ENCODE measurements at places on chromosomes 3 and 15. TPM values are rescaled to one million over a fixed set of nuclear protein-coding genes. Genes with fewer than 3 reads are reported as not detected.

DNA sequence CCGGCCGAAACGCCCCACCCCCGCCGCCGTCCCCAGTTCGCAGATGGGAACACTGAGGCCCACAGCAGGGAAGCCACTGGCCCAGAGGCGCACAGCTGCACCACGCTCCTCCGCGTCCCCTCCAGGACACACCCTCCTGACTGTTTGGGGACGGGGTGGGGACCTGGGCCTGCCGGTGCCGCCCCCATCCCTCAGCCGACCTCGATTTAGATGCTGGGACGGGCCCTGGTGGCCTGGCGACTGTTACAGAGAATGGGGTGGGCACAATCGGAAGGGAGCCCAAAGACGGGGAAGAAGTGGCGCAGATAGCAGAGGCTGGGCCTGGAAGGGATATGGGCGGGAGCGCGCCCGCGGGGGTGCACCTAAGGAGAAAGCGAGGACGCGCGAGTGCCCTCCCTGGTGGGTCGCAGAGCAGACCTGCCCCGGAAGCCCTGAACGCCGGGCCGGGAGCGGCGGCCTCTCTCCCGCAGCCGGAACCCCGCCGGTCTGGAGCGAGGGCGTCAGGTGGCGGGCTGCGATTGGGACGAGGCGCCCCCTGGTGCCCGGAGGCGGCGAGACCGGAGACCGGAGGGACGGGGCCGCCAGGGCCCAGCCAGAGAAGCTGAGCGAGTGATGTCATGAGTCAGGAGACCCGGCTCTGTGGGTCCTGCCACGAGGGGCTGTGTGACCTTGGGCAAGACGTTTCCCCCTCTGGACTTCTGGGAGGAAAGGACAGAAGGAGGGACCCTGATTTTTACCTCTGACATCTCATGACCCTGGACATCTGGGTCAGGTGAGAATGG, 78.4 kb downstream of the IQSEC1 start:
- H3K27me3 ChIP-seq, result no peaks in the 10 kb centered on the region
- peaks cover 85% of the 10 kb centered on the region for H3K4me1 ChIP-seq
- peak overlapping the region; percentile 89 for H3K4me3 ChIP-seq

DNA sequence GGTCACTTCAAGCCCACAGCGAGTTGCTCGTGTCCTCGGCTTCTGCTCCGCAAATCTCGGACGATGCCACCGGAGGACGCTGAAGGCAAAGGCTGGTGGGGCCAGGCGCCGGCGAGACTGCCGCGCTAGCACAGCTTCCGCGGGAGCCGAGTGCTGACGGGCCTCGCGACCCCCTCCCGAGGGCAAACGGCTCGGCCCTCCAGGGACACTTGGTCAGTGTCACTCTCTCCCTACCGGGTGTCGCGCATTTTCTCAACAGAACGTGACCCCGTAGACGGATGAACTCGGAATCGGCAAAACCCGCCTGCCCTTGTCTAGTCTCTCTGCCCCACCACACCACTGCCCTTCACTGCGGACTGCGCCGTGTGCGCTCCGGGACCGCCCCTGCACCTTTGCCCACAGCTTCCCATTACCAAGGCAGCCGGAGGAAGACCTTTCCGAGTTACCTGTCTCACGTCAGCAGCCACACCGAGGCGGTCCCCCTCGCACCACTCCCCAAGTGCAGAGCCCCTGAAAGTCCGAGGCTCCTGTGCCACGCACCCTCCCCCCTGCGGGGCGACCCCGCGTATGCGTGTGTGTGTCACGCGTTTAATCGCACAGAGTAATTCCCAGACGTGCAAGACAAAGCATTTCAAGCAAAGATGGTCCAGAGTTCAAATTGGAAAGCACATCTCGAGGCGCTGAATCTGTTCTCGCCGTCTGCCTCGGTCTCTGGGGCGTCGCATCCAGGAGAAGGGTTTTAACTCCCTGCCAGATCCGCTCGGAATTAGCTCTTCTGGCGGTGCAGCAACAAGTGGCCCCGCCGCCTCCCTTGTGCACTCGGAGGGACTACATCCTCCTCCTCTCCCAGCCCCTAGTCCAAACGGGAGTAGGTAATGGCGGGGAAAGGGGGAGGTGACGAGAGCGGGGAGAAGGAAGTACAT, 245.0 kb upstream of the TOPAZ1 start:
- H3K4me1 ChIP-seq, result peaks cover 46% of the 10 kb centered on the region
- peak overlapping the region; percentile 46 for H3K27ac ChIP-seq
- DNase-seq, result peak; percentile 42
- H3K4me3 ChIP-seq, result peak overlapping the region; percentile 89

Gene GOLGA8S
- total RNA-seq, result 0.09 TPM

DNA sequence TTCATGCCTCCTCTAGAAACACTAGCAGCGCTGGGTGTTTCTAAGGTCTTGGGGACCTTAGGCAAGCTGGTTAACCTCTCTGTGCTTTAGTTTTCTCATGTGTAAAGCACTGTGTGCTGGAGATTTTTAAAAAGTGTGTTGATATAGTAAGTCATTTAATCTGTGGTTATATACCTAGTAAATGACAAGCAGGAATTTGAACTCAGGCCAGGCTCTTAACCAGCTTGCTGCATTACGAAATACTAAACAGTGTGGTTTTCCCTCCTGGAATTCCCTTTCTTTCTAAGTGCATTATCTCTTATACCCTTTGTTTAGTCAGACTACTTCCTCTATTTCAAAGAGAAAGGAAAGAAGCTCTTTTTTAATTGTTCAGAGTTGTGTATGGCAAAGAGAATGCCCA, 26.5 kb downstream of the NEO1 start:
- H3K4me3 ChIP-seq, result no peak overlapping the region
- DNase-seq, result no peak
- H3K27me3 ChIP-seq, result peaks cover 5% of the 10 kb centered on the region
- H3K27ac ChIP-seq, result no peak overlapping the region
- no peaks in the 10 kb centered on the region for H3K4me1 ChIP-seq

Gene ITIH3
- not detected for total RNA-seq

Data from activated B cell treated with CpG ODN at 0.5 μM for 24 hours (primary cell).